ENCODE measurements at places on chromosomes 3 and 15. TPM values are rescaled to one million over a fixed set of nuclear protein-coding genes. Genes with fewer than 3 reads are reported as not detected.

GRCh38 chr3:16881896-16882630 lies 2.7 kb upstream of the PLCL2 start:
- no peak for DNase-seq

- DNase-seq: no peak
These were observed 87.0 kb upstream of the IGF1R start for GRCh38 chr15:98561169-98561941.

DNA sequence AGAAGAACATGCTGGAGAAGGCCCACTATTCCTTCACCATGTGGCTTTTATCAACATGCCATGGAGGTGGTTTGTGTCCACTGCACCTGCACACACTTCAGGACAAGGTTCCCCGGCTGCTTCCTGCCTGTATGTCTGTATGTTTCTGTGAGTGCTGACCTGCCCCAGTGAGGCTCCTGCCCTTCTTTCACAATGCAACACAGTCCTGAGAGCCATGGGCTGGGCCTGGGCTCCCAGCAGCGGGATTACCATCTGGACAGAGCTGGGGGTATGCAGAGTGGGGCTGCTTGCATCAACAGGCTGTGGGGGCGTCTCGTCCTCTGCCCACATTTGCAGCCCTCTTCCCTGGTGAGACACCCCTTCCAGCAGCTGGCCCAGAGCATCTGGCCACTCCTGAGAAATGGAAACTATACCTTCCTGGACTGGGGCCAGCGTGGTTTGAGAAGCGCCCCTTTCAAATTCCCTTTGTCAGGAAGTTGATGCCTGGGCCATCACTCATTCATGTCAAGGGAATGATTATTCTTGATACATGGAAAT lies 29.3 kb upstream of the C15orf39 start:
- no peak for DNase-seq

Gene CLDN18
- total RNA-seq: not detected

Gene ERICH6
- total RNA-seq: 0.40 TPM

DNA sequence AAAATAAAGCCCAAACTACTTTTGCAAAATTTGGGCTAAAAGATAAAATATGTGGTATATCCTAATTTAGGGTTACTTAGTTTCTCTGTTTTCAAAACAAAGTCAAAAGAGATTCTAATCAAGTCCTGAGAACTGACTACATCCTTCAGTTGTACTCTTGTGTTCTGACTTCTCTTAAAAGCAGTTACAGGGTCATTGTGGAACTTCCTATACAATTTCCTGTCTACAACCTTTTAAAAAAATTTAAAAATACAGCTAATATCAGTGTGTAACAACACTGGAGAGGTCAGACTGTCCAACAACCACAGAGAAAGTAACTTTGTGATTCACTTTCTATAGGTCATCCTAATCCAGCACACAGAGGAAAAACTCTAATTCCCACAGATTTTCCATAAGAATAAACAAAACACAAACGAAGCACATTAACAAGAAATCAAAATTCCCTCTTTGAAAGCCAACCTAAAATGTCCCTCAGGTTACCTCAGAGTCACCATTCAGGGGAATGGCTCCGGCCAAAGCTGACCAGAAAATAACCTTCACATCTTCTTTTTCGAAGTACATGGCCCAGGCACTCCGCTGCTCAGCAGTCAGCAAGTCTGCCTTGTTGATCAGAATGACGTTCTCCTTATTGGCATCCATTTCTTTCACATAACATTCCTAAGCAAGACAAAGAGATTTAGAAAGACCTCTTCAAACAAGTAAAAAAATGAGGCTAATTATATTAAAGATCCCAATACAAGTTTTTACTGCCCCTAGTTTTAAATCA lies 13.3 kb downstream of the LSG1 start:
- DNase-seq: no peak

GRCh38 chr3:105972069-105972468 lies 103.3 kb upstream of the CBLB start:
- no peak for DNase-seq

DNA sequence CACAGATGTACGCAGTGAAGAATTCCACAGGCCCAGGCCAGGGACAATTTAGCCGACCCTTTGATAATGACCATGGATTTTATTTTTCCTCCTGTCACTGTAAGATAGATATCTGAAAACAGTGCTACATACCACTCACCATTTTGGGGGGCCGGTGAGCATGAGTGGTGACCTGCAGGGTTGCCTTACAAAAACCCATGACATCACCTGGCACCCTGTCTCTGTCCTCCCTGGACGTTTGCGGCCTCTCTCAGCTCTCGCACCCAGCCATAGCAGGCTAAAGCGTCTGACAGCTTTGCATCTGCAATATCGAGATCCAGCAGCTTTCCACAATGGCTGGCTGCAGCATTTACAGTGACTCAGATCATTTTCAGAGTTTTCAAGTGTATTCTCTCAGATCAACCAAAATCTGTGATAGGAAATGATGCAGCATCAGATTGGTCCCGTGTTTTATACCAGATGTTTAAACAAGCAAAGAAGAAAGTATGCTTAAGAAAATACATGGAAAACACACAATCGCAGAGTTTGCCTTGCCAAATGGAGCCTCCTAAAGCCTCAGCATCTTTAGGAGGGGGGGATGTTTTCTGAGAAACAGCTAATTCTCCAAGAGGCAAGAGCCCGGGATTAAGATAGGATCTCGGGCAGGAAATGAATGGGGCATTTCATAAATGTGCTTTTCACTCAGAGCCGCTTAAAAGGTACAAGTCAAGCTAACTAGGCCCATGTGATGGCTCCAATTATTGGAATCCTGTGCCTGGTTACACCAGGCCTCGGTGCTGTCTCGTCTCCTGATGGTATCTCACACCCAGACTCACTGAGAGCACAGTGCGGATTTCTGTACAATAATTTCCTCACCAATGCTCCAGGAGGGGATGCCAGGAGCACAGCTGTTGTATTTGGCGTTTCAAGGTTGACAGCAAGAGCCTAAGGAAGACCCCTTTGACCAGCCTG lies 257.3 kb downstream of the XXYLT1 start:
- no peak for DNase-seq

Gene GUCA1C
- total RNA-seq: 0.20 TPM

Gene BDH1
- 18.7 TPM for total RNA-seq

GRCh38 chr15:29142129-29142747 lies 127.4 kb downstream of the NSMCE3 start:
- no peak for DNase-seq

DNA sequence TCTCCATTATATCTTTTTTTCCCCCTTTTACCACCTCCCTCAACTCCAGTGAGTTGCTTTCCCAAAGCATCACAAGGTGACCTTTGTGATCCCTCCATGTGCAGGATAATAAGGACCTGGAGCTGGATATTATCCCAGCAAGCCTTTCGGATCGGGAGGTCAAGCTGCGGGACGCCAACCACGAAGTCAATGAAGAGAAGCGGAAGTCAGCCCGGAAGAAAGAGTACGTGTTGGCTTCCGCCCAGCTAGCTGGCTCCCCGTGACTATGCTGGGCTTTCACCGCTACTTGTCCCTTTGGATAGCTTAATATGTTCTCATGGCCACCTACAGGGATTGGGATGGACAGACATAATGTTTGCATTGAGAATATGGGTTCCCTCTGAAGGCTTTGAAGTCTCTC lies 273.7 kb upstream of the UMPS start:
- DNase-seq: no peak

GRCh38 chr3:36557021-36557707 lies 176.9 kb downstream of the STAC start:
- DNase-seq: no peak

DNA sequence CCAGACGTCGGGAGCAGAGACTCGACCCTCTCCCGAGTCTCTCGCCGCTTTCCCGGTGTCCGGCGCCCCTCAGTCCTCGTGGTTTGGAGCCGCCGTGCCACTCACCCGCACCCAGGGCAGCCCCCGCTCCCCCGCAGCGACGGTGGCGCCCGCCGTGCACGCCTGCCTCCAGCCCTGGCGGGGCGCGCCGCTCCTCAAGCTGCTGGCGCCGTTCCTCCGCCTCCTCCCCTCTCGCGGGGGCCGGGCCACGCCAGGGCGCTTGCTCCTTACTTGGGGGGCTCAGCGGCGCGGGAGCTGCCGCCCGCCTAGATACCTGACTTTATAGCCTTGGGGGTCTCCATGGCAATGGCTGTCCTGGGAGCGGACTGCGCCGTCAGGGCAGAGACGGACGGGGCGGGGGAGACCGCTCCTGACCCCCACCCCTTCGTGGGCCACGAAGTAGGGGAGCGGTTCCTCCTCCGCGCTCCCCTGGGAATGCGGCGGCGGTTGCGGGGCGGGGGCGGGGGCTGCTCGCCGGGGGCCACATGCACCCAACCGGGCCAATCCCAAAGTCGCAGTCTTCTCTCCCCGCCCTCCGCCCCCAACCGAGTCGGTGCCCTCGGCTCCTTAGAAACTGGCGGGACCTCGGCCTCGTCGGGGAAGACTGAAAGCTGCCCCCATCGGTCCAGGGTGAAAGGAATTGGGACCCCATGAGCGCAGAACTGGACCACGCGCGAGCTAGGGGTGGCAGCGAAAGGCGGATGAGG lies at the start of gene ANKRD63:
TSS of gene ANKRD63 (minus strand) at position 196 of the 746 bp plus-strand sequence. CDS start 478 bp downstream, outside the sequence.
- no peak for DNase-seq

Gene TMEM44
- total RNA-seq: 13.8 TPM

Gene TIMP4
- total RNA-seq: 6.2 TPM

Gene BRPF1
- 18.9 TPM for total RNA-seq

Gene NLGN1
- total RNA-seq: 81.2 TPM

Gene RTP3
- not detected for total RNA-seq

DNA sequence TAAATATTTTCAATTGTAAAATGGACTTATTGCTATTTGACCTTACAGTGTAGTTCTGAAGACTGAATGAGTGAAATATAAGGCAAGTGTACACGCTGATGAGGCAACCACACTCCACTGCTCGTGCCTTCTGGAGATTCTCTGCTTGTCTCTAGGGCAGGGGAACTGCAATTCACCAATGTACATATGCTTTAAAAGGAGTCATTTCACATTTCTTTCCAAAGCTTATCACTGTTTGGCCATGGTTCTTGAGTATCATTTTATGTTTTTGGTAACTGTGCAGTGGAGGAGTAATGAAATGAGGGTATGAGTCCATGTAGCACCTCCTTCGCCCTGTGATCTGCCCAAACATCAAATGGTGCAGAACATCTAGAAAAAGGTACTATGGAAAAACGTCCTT lies 43.7 kb downstream of the CCR4 start:
- DNase-seq: no peak

- DNase-seq: no peak
These were observed 530.2 kb downstream of the NR2F2 start for GRCh38 chr15:96860741-96861140.

- no peak for DNase-seq
These were observed 23.4 kb upstream of the CHCHD6 start for GRCh38 chr3:126680667-126681055.

GRCh38 chr3:151309566-151309965 lies 7.1 kb downstream of the GPR87 start:
- DNase-seq: no peak

All from spinal cord (tissue), 10 donors.